ENCODE measurements at places on chromosomes 5 and 9. TPM values are rescaled to one million over a fixed set of nuclear protein-coding genes. Genes with fewer than 3 reads are reported as not detected.

Gene C9orf85
- total RNA-seq = 16.6 TPM

Gene SPAG8
- 0.99 TPM for total RNA-seq

Gene SPATA31A7
- total RNA-seq = not detected

Gene ECSCR
- not detected for total RNA-seq

Gene OGN
- total RNA-seq = not detected

Gene KCNT1
- not detected for total RNA-seq

Gene SPEF2
- total RNA-seq = 5.0 TPM

Gene ATP10B
- total RNA-seq = 0.35 TPM

Gene TOR4A
- total RNA-seq = 1.3 TPM

Gene NPM1
- total RNA-seq = 2,786 TPM

Gene MARCOL
- not detected for total RNA-seq

Gene CER1
- not detected for total RNA-seq

Gene PCDHGB2
- total RNA-seq = 1.9 TPM

Gene PRDM9
- 0.02 TPM for total RNA-seq

Gene AHRR
- 12.9 TPM for total RNA-seq

Gene FOXI1
- not detected for total RNA-seq

Gene GGTA1
- 0.35 TPM for total RNA-seq

Gene CBY3
- not detected for total RNA-seq

Gene BTNL8
- total RNA-seq = not detected

Gene TAS2R1
- total RNA-seq = not detected
